Suppressor macrophage (primary cell): ENCODE measurements at places on chromosomes 13 and 19.

DNA sequence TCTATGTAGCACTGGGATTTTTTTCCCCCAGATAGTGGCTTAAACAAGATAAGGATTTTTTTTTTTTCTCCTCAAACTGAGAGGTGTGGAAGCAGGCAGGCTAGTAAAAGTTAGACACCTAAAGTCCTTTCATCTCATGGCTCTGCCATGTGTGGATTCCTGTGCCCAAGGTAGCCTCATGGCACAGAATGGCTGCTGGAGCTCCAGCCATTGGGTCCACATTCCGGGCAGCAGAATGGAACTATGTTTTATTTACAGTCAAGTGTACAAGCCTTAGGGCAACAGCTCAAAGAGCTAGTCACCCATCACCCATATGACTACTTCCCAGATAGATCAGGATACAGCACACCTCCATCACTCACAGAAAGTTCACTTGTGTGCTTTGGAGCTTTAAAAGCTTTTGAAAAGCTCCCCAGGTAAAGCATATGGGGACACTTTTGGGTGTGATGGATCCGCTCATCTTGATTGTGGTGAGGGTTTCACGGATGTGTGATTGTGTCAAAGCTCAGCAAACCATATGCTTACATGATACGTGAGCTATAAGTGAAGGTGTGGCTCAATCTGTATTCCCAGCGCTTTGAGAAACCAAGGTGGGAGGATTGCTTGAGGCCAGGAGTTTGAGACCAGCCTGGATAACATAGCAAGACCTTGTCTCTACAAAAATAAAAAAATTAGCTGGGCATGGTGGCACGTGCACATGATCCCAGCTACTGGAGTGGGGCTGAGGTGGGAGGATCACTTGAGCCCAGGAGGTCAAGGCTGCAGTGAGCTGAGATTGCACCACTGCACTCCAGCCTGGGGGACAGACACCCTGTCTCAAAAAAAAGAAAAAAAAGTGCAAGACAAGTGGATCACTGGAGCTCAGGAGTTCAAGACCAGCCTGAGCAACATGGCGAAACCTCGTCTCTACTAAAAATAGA lies 18.1 kb downstream of the PGLS start:
- no peak for DNase-seq

- DNase-seq: no peak
Measured at GRCh38 chr13:47044842-47045241, 148.0 kb upstream of the HTR2A start.

GRCh38 chr13:24254146-24254841 lies 55.1 kb upstream of the C1QTNF9 start:
- DNase-seq: peak; percentile 92

DNA sequence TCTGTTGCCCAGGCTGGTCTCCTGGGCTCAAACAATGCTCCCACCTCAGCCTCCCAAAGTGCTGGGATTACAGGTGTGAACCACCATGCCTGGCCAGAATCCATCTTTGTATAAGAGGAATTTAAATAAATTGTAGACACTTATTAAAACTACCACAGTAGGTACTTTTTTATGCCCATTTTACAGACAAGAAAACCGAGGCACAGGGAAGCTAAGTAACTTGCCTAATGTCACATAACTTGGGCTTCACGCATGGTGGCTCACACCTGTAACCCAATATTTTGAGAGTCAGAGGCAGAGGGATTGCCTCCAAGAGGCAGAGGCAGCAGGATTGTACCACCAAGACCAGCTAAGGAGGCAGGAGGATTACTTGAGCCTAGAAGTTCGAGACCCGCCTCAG lies 22.7 kb upstream of the CALM3 start:
- DNase-seq: no peak

GRCh38 chr13:31209841-31210210 lies 10.1 kb downstream of the B3GLCT start:
- DNase-seq: no peak

DNA sequence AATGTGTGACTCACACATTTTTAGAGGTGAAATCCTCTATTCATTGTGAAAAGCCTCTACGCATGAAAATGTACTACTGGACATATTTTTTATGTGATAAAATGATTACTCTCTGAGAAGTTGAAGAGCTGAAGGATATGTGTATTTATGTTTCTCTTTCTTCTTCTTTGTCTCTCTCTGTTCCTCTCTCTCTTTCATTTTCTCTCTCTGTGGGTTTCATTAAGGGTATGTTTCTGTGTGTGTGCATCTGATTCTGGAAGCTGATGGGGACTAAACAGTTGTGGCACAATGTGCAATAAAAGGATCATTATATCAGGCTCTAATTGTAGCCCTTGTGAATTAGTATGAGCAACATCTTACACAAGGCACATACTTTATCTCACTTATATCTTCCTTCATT lies 867.7 kb downstream of the PCDH9 start:
- no peak for DNase-seq

- peak; percentile 23 for DNase-seq
Measured at GRCh38 chr13:30576528-30576927, 41.2 kb upstream of the USPL1 start.

DNA sequence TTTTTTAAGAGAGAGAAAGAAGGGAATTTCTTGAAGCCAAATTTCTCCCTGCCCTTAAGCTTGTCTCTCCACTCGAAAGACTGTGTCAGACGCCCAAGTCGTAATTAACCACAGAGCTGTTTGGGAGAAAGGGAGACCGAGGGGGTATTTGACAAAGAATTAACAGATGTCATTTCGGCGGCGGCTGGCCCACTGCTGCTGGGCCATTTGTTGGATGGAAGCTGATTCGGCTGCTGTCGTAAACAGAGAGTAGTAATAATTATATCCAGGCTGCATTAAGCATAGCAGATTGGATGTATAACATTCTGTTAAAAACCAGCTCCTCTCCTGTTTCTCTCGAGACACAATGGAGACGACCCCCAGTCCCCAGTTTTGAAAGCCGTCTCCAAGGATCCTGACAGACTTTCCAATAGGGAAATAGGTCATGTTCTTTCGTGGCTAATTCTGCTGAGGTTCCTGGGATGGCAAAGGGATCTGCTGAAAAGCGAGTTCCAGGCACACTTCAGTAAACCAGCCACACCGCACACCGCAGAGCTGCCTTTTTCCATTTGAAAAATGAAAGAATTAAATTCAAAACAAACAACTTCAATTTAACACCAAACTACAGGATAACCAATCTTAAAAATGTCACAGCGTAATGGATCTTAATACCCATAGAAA lies 71.5 kb downstream of the KCTD15 start:
- DNase-seq: no peak

GRCh38 chr13:23025864-23026608 lies 154.7 kb upstream of the SGCG start:
- peak; percentile 4 for DNase-seq

DNA sequence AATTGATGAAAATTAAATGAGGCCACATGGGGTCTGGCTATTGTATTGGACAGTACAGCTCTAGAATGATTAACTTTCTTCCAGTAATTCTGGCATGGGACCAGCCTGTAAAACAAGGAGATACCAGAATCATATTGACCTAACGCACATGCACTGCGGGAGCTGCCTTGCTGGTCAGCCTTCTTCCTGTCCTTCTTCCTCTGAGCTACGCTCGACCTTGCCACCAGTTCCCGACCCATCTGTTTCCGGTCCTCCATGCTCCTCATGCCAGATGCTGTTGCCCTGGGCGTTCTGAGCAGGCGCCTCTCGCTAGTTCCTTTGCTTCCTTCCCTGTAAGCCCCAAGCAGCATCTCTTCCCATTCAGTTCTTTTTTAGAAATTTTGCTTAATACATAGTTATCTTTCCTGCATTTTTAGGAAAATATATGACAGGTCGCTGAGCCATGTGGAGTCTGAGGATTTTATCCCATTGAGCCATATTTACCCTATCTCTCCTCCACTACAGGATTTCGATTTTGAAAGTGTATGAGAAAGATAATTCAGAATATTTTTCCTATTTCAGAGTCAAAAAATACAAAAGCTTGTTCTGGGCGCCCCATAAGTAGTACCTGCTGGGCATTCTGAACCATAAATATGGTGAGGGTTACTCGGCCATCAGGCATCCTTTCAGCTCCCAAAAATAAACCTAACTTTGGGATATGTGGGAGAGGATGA lies 38.6 kb downstream of the TNFRSF19 start:
- DNase-seq: peak; percentile 64

GRCh38 chr13:25432691-25433090 lies 60.9 kb downstream of the ATP8A2 start:
- DNase-seq: no peak

DNA sequence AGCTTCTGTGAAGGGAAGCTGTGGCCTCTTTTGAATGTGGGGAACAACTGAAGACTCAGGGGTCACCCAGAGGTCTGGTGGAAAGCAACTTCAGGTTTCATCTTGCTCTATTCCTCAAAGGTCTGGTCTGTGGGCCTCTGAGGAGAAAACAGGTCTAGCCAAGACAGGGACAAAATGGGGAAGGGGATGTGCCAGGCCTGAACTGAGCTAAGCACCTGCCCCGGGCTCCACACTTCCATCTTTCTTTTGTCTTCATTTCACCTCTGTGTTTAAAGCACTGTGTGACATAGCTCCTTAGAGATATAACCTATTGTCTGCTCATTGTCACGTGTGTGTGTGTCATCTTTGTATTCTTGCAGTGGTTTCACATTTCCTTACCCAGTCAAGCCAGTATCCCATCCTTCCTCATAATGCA lies 19.9 kb upstream of the GDF15 start:
- peak; percentile 85 for DNase-seq

DNA sequence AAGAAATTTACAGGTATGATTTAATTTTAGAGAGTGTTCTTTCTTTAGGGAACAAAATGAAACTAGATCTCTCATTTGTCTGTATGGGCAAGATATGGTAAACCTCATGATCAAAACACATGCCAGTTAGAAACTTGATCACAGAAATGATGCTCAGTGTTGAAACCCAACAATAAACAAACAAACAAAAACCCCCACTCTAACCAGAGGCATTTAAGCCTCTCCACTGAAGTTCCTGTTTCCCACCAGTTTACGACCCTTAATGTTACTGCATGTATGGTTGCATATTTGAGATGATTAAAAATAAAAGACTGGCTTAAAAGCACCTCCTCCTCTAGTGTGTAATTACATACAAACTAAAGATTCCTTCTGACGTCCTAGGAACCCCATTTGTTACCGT lies 293.3 kb upstream of the MAB21L1 start:
- no peak for DNase-seq

DNA sequence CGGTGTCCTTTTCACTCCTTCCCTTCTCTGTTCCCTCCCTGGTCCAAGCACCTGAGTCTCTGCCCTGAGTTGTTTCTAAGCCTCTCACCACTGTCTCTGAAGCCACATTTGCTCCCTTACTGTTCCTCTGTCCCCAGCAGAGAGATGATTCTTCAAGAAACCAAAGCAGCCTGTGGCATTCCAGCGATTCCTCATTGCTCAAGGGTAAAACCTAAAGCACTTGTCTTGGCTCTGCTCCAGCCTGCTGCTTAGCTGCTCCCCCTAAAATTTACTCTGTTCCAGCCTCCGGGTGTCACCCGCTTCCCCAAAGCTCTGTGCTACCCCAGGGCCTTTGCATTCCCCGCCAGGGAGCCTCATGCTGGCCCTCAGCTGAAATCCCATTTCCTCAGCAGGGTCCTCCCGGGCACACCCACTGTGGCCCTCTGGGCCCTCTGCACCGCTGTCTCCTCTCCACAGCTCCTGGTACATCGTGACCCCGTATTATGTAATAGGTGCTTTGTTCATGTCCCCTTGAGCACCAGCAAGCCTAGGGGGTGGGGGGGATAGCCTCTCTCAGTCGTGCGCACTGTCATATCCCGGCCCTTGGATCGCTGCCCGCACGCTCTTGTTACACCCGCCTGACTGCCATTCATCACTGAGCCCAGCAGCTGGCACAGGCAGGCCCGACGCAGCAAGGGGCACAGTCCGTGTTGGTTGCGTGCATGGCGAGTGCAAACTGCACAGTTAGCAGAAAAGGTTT lies 15.8 kb downstream of the TECR start:
- no peak for DNase-seq

DNA sequence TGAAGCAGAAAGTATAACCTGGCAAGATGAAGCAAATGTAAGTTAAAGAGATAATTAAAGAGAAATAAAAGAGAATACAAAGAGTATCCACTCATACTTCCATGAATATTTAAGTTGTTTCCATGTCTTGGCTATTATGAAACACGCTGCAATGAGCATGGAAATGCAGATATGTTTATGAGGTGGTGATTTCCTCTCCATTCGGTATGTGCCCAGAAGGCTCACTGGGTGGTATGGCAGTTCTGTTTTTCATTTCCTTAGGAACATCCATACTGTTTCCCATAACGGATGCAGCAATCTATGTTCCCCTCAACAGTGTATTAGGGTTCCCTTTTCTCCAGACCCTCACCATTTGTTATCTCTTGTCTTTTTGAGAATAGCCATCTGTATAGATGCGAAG lies 272.6 kb upstream of the SOX21 start:
- DNase-seq: no peak

DNA sequence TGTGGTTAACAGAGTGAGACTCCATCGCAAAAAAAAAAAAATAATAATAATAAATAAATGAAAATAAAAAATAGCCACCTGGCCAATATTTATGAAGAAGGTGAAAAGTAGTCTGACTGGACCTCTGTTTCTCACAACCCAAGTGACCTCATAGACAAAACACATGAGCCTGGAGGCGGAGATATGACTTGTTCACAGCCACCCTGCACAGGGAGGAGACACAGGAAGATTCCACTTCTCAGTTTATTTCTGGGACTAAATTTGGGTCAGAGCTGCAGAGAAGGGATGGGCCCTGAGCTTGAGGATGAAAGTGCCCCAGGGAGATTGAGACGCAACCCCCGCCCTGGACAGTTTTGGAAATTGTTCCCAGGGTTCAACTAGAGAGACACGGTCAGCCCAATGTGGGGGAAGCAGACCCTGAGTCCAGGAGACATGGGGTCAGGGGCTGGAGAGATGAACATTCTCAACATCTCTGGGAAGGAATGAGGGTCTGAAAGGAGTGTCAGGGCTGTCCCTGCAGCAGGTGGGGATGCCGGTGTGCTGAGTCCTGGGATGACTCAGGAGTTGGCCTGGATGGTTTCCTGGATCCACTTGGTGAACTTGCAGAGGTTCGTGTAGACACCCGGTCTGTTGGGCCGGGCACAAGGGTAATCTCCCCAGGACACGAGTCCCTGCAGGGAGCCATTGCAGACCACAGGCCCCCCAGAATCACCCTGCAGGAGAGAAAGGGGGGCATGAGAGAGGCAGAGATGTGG lies 9.6 kb downstream of the KLK5 start:
- no peak for DNase-seq

GRCh38 chr19:33029746-33030303 lies 34.9 kb downstream of the RHPN2 start:
- no peak for DNase-seq

GRCh38 chr19:42198676-42199439 lies 18.6 kb downstream of the DEDD2 start:
- DNase-seq: no peak
